ENCODE measurements at places on chromosomes 6 and 20.

- DNase-seq: no peak
Observed at GRCh38 chr20:53216478-53216855, 244.3 kb downstream of the TSHZ2 start.

GRCh38 chr6:128493877-128494276 is 26.5 kb downstream of the PTPRK start:
- no peak for DNase-seq

- DNase-seq: no peak
Observed at GRCh38 chr6:34145161-34146020, 496 bp downstream of the GRM4 start.

GRCh38 chr6:18504232-18504596 is 117.1 kb downstream of the RNF144B start:
- DNase-seq: no peak

GRCh38 chr6:31676322-31676903 is 4.5 kb downstream of the LY6G5C start:
- DNase-seq: no peak

GRCh38 chr6:112620812-112621569 is 273.9 kb downstream of the RFPL4B start:
- DNase-seq: no peak

DNA sequence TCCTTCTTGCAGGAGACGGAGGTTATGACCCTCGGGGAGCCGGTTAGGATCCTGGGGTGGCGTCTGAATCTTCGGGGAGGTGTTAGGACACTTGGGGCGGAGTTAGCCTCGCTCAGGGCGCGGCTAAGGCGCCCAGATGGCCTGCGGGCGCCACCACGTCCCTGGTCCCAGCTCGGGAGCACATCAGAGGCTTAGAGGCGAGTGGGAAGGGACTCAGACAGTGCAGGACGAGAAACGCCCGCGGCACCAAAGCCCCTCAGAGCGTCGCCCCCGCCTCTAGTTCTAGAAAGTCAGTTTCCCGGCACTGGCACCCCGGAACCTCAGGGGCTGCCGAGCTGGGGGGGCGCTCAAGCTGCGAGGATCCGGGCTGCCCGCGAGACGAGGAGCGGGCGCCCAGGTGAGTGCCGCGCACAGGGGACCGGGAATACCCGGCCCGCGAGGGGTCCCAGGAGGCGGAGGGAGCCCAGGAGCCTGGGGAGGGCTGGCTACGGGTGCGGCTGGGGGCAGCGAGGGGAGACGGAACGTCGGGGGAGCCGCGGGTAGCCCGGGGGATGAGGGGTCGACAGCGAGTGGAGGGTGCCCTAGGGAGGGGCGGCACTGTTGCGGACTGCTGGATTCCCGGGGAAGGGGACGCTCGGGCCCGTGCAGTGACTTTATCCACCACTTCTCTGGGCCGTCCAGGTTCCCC is at the start of gene HCK:
HCK (plus strand) TSS at position 153 of the 688 bp plus-strand sequence.
- DNase-seq: peak; percentile 23

DNA sequence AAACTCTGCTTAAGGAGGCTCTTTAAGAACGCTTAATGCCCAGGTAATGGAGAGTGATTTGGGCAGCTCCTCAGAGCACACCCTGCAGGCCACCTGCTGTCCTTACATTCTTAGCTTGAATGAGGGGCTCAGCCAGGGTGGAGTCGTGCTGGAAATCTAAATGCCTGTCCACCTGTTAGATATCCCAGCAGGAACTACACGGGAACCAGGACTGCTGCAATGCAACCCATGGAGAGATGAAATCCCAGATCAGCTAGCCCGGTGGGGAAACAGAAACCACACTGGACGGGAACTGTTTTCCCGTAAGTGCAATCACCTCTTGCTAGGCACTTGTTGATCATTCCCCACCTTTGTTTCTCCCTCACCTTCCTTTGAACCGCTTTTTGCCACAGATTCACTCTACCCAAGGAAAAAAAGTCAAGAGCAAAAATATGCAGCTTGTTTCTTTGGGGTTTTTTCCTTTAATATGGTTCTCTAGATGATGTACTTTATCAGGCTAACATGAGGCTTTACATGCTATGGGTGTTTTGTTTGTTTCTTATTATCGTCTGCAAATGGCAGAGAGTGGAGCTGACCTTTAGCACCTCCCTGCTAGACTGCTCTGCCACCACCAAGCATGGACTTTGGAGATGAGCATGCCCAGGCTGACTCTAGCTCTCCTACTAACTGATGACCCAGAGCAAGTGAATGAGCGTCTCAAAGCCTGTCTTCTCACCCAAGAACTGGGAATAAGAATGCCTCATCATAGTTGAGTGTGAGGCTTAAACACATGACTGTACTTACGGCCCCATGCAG is 125.9 kb upstream of the TNFAIP3 start:
- no peak for DNase-seq

DNA sequence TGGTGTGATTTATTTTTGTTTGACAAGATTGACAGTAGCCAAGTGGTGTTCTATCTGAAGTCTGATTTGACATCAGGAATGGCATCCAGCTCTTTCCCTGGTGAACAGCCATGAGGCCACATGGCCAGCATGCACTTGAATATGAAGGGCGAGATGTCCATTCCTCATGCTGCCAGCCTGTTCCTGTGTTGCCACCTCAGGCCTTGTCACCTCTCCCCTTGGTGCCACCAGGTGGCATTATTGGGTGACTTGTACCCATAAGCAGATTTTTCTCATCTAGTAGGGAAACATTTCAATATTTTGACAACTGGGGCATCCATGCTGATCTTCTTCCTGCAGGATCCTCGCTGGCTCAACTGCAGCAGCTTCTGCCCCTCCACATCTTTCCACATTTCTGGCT is 199.1 kb downstream of the ERMARD start:
- DNase-seq: peak; percentile 18

DNA sequence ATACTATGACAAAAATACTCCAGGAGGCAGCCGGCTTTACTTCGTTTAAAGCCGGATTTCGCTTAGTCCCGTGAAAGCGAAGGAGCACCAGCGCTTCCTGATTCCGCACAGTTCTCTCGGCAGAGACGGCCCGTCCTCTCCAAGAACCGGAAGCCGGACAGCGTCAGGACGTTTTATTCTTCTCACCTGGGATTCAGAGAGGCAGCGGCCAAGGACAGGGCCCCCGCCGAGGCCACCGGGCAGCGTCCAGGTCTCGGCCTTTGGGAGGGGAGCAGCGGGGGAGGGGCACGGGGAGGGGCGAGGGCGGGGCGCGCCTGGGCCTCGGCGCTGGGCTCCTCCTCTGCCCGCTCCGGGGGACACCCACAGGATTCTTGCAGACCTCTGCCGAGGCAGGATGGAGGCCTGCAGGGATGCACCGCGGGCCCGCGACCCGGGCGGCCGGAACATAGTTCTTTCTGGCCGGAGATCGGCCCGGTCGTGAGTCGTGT is 2.8 kb upstream of the DIDO1 start:
- DNase-seq: peak; percentile 66

DNA sequence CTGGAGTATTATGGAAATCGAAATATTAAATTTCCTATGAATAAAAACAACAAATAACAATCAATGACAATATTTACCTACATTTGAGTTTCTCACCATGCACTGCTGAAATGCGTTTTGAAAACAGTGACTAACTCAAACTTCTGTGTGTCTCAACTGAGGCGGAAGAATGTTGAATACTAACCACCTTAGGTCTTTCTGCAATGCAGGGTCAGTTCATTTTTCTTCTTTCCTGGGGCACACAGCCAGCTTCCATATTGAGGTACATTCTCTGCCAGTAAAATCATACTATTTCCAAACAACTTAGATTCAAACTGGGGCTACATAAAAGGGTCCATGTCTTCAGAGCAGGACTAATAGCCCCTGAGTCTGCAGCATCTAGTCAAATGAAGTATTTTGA is 310.1 kb downstream of the UTRN start:
- DNase-seq: no peak

DNA sequence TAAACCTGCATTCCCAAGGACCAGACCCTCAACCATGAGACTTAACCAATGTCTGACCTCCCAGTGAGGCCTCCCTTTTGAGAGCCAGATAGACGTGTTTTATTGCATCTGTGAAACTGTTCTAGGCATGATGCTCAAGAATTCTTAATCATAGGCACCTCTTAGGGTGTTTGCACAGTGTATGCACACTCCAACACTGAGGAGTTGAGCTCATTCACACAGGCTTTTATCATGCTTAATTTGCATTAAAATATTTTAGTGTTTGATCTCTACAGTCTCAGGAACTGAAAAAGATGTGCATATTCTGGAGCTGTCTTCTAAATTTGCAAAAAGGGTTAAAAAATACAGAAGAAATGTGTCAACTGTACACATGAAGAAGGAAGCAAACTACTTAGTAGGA is 27.4 kb downstream of the RHAG start:
- no peak for DNase-seq

Data from stimulated activated CD4-positive, alpha-beta T cell treated with anti-CD3 and anti-CD28 coated beads, Interleukin-2, amount 100 ng/mL, for 24 hours (primary cell).